ENCODE measurements at places on chromosomes 4 and X.

DNA sequence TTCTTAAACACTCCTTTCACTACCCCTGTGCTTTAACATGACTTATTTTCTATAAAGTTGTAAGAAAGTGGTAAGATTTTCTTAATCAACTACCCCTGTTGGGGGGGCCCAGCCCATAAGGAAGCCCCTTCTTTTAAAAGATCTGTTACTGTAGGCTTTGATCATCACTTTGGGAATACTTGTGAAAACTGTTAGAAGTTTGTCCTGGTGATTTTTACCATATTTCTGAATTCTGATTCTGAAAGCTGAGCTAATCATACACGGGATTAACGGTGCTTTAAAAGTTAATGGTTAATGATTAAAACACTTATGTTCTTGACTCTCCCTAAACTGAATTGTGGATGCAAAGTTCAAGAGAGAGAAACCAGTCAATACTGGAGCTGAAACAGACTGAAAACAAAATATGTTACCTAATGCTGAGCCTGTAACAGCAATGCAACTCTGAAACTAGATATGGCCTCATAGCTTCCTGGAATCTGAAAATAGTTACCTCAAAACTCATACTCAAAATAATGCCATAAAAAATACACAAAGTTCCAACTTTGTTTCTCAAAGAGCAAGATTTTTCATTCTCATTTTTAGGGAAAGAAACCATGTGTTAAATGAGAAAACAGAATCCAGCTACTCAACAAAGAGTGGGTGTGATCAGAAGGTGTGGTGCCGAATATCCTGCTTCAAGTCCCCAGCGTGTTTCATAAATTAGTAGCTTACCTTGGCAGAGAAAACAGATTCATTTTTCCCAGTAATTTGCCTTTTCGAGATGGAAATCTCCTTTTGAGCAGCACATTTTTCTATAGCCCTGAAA lies 31.6 kb downstream of the ADH7 start:
- DNase-seq, result no peak

- DNase-seq, result no peak
Observed at GRCh38 chr4:177107288-177107921, 202.3 kb upstream of the NEIL3 start.

DNA sequence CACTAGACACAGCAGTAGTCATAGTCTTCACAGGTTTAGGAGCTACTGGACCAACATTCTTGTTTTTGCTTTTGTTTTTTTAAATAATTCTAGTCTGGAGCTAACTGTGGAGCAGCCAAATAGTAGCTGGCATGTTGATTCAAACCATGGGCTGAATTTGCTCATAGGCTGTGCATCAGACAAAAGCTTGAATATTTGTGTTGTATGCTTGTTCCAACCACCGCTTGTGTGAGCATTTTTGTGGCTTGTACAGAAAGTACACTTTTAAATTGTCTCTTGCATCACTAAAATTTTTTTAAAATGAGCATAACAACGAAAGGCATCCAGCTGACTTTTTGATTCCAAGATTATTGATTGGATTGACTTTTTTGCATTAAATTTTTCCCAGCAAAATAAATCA lies 39.6 kb downstream of the CCNI start:
- DNase-seq, result no peak

- no peak for DNase-seq
Observed at GRCh38 chr4:152970102-152970820, 34.1 kb downstream of the FHDC1 start.

DNA sequence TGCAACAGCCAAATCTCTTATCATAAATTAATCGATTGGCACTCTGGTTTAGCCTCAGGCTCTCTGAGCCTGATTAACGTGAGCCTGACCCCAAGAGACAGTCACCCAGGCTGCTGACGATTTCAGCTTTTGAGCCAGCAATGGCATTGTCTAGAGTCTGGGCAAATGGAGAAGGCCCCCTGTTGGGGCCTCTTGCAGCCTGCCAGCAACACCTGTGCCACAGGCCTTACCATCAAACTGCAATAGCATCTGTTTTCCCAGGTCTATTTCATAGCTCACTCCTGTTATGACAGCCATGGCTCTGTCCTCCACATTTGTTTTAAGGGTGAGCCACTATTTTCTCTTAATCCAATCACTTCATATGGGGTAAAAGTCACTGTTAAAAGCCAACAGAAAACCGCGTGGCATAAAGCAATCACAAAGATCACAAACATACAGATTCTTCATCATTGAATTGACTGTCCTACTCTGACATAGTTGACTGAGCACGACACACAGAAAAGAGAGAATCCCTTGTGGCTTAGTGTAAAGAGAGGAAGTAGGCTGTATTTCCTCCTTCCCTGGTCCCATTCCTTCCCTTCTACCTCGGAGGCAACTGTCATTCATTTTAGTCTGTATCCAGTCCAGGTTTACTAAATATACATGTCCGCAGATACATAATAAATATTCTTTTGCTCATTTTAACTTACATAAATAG lies 47.8 kb downstream of the SLC9A7 start:
- DNase-seq, result no peak

GRCh38 chr4:140743194-140743931 lies 12.8 kb downstream of the TBC1D9 start:
- DNase-seq, result no peak

DNA sequence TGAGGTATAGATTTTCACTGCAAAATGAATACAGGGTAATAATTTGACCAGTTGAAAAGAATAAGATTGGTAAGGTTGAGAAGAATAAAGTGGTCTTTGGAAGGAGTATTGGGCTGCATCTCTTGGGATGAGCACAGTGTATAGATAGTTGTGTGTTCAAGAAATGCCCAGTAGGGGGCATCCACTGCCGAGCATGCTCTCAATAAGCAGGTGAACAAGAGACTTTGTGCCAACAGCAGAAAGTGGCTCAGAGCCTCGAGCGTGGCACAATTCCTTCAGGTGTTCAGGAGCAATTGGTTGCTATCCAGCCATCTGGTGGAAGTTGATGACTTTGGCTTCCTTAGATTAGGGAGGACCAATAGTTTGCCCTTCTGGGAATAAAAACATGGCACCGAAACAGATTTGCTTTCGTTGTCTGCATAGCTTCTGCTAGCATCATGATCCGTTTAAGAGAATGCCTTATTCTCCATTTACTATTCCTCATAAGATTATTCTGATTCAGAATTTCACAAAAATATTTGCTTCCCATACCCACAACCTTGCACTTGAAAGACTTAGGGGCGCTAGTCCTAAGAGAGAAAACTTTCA lies 258.1 kb upstream of the NEIL3 start:
- no peak for DNase-seq

GRCh38 chr4:166426300-166426863 lies 553.3 kb downstream of the TLL1 start:
- no peak for DNase-seq

DNA sequence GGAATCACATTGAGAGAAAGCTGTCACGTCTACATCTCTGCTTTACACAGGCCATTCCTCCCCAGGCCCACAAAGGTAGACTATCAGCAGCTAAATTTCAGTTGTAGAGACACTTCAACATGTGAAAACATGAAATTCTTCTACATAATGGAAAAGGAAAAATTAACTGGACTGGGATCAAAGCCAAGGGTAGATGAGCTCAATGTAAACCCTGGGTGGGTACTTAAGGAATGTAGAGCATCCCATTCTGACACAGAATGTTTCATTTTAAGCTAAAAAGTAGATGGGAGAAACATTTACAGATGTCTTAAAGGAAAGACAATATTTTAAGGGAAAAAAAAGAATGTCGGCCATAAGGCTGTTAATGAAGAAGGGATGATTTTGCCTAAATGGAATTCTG lies 51.3 kb upstream of the NPNT start:
- no peak for DNase-seq

GRCh38 chrX:111505783-111506182 lies 5.7 kb upstream of the SERTM2 start:
- DNase-seq, result no peak

GRCh38 chr4:112517911-112518310 lies 1.9 kb upstream of the NEUROG2 start:
- no peak for DNase-seq

- no peak for DNase-seq
Observed at GRCh38 chr4:90274175-90274574, 147.0 kb downstream of the CCSER1 start.

- DNase-seq, result no peak
Observed at GRCh38 chr4:9832640-9833039, 51.2 kb downstream of the DRD5 start.

GRCh38 chr4:4687100-4687499 lies 145.3 kb upstream of the STX18 start:
- DNase-seq, result no peak

DNA sequence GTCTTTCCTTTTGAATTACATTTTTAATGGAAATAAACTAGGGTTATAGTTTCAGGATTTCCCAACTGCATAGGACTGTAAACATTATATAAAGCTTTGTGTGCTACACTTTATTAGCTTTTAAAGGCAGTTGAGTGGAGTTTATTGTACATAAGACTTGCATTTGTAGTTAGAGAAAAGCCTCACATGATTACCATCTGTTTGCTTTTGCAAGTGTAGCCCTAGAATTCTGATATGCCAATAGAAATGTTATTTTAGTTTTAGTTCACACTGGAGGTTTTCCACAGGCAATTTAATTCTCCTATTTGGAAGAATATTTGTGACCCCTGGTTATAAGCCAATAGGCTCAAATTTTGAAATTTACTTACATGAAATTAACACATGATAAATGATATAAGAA lies 41.3 kb upstream of the ANK2 start:
- no peak for DNase-seq

GRCh38 chr4:71772592-71772991 lies 11.3 kb downstream of the GC start:
- DNase-seq, result no peak

DNA sequence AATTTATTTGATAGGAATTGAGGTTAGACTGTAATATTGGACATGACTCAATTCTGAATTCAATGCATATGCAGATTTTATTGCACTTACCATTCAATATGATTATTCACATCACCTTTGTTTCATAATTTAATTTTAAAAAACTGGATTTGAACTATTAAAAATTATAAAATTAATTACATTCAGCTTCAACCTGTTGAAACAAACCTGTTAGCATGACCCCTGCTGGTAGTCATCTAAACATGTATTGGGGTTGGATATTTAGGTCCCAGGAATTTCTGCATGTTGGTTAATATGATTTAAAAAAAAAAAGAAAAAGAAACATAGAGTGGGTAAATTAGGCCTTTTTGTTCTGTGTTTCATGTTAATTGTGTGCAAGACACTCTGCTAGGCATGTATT lies 85.9 kb downstream of the ARSJ start:
- no peak for DNase-seq

GRCh38 chrX:103052625-103053024 lies 11.3 kb downstream of the BEX1 start:
- no peak for DNase-seq

- DNase-seq, result no peak
Observed at GRCh38 chr4:39525822-39526690, 1.2 kb downstream of the UGDH start.

DNA sequence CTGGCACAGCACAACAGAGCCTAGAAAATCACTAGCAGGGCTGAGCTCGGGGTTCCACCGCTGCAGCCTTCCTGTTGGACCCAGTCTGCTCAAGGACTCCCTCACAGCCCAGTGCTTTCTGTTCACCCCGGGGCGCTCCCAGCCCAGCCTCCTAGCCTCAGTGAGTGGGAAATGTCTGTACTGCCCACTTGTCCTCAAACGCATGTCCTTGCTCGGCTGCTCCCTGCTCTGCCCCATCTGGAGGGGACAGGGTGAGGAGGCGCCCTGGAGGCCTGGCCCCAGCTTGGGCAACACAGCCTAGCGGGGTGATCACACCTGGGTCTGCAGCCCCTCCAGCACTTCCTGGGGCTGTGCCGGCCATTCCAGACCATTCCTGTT lies 11.9 kb upstream of the CCNQ start:
- DNase-seq, result no peak

- DNase-seq, result no peak
Observed at GRCh38 chr4:150656891-150657290, 74.9 kb downstream of the MAB21L2 start.

- DNase-seq, result no peak
Observed at GRCh38 chr4:77110730-77111129, 34.9 kb upstream of the CCNI start.

- DNase-seq, result no peak
Observed at GRCh38 chrX:11967986-11968869, 170.0 kb upstream of the FRMPD4 start.

DNA sequence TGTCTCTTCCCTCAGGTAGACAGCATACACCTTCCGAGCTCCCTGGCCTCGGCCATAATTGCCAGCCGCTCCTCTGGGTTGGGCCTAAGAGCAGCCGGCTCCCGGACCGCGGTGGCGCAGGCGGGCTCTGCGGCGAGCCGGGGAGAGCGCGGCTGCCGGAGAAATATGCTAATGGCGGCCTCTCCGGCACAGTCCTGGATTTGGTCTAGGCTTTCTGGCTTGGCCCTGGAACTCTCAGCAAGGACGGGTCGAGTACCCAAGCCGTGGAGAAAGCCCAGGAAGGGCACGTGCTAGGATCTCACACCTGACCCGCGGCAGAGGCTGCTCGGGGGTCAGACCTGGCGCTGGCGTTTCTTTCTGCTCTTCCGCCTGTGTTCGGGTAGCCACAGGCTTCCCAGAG lies 18.6 kb upstream of the ZIC3 start:
- no peak for DNase-seq

- no peak for DNase-seq
Observed at GRCh38 chr4:174794543-174795094, 34.4 kb downstream of the GLRA3 start.

DNA sequence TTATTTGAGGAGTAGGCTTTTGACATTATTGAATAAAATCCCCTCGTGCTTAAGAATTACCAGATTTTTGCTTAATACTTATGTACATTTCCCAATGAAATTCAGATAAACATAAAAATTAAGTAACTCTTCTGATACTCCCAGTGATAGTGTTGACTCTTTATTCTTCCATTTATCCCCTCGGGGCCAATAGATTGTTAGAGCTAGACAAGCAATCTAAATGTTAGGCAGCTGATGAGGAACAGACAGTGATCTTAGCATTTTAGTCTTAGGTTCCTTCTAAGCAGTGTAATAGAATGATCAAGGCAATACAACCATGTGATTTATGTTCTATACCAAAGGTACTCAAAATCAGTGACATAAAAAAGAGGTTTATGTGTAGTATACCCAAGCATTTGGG lies 68.7 kb downstream of the USP9X start:
- no peak for DNase-seq

DNA sequence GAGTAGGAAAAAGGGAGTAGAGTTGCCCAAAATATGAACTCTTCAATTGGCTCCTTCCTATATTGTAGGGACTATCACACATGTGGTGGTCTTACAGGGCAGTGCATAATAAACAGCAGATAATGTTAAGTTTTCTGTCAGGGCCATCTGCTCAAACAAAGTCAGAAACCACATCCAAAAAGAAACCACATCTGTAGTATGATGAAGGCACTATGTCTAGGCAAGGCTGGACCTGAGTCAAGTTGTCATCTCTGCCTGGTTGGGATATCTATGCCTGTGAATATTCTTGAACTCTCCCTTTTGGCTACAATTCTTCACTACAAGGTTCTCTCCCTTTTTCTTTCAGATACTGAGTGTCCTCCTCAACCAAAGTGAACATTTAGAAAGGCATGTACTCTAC lies 109.4 kb upstream of the C1GALT1C1 start:
- no peak for DNase-seq

DNA sequence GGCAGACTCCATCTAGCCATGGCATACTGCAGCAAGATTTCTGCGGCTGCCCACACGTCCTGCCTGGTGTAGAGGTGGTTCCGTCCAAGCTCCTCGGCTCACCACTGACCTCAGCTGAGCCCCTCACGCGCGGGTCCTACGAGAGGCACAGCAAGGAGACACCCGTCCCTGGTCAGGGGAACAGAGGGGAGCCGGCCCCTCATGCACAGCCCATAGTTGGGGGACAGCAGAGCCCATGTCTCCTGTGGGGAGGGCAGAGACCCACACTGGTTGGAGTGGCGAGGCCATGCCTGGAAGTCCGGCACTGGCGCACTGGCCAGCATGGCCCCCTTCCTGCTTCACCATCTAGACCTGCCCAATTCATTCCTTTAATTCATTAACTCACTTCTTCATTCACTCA lies 80.8 kb downstream of the HTRA3 start:
- DNase-seq, result no peak

Data from stimulated activated CD4-positive, alpha-beta T cell treated with anti-CD3 and anti-CD28 coated beads, Interleukin-1b, Interleukin-23, amount 100 ng/mL, for 1 hour (primary cell).